ENCODE measurements at places on chromosomes 2 and 18.

DNA sequence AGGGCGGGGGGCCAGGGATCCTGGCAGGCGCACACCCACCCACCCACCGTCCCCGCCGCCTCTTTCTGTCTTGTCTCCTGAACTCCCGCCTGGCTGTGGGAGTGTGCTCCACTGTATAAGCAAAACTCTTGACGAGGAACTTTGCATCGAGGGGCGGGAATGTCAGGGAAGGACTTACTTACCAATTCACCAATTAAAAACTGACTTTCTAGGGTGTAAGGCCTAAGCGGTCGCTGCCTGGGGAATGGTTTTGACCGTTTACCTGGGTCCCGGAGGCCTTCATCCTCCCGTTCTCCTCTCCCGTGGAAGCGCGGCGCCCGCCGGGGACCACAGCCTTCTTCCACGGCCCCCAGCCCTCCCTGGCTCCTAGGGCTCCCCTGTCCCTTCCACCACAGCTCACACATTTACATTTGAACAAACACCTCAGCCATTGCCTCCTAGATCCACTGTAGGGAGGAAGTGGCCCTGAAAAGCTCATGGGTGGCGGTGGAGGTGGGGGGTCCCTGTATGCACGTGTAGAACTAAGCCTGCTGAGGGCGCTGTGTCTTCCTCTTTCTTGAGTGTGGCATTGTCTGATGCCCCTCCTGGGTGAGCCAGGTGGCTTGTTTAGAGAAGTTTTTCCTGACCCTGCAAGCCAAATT, 8.9 kb downstream of the ASIC4 start:
- no peak for DNase-seq

DNA sequence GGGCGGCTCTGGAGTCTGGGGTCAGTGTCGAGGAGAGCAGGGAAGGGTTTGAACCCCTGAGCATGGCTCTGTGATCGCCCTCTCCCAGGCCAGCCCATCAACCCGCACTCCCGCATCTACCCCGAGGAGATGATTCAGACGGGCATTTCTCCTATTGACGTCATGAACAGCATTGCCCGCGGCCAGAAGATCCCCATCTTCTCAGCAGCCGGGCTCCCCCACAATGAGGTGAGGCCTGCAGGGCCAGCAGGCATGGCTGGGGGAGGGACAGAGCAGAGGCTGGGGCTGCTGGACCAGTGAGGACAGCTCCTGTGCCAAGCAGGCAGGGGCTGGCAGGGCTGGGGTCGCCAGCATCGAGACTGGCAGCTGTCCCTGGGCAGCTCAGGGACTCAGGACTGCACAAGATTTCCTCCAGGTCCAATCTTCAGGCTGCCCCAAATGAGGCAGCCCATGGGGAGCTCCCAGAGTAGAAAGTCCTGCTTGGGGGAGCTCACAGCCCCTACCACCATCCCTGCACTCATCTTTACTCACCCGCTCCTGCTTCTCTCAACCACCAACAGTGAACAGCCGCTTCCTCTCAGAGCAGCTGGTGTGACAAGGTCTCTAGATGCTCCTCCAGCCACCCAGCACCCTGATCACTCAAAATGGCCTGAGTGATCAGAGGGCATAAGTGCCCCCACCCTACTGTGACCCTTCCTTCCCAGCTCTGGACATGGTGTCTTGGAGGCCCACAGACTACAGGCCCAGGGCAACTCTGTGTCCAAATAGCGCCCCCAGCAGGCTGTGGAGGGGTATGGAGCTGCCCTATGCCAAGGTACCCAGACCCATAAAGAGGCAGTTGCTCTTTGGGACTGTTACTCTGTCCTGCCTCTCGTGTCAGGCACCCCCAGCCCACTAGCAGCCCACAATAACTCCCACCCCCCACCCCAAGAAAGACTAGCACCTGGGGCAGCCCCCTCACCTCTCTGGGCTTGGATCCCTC, 18.3 kb upstream of the ANKRD53 start:
- DNase-seq: no peak

DNA sequence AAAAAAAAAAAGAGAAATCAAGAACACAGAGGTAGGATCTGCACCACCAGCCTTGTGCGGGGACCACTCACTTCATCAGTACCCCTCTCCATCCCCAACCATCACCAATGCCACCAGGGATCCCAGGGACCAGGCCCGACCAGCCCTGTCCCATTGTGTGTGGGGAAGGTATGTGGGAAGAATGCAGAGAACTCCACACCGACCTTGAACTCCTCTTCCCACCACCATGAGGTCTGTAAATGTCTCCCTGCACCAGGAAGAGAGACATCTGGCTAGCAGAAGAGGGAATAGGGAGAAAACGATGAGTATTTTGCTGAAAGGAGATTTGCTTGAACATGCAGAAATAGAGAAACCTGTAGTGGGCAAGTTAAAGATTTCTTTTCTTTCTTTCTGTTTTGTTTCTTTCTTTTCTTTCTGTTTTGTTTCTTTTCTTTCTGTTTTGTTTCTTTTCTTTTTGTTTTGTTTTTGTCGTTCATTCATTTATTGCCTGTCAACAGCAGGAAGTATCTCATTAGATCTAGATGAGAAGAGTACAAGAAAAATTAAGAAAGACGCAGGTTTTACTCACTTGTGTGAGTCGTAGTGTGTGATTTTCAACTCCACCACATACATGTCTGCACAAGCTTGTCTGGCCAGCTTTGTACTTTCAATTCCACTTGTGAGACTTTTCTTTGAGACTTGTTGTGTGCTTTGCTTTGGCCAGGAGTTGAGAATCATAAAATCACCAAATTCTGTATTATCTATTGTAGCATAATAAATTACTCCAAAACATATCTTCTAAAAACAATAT, 179.8 kb upstream of the HAAO start:
- DNase-seq: no peak

DNA sequence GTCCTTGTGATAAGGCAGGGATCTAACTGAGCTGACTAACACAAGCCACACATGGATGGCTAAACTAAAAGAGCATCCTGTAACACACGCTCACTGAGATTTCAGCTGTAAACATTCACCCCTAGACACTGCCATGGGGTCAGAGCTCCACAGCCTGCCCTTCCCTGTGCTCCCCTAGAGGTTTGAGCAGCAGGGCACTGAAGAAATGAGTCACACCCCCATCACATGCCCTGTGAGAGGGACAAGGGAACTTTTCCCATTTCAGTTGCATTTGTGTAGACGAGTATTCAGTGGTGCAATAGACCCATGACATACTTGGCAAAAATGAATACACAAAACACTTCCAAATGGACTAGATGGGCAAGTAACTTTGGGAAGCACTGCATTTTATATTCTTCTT, 402.4 kb upstream of the LRRTM1 start:
- DNase-seq: no peak

- DNase-seq: no peak
Observed at GRCh38 chr2:127568128-127568527, 32.6 kb downstream of the MYO7B start.

- DNase-seq: no peak
Observed at GRCh38 chr2:15058015-15058720, 425.7 kb downstream of the LRATD1 start.

Data from NCI-H226 (cell line).